Stomach (tissue), 19 donors: ENCODE measurements at places on chromosomes 16 and 17.

GRCh38 chr16:55597928-55598327 lies 31.4 kb downstream of the CAPNS2 start:
- no peak overlapping the region for H3K27ac ChIP-seq
- no peaks in the 10 kb centered on the region for H3K4me1 ChIP-seq
- no peaks in the 10 kb centered on the region for H3K27me3 ChIP-seq

DNA sequence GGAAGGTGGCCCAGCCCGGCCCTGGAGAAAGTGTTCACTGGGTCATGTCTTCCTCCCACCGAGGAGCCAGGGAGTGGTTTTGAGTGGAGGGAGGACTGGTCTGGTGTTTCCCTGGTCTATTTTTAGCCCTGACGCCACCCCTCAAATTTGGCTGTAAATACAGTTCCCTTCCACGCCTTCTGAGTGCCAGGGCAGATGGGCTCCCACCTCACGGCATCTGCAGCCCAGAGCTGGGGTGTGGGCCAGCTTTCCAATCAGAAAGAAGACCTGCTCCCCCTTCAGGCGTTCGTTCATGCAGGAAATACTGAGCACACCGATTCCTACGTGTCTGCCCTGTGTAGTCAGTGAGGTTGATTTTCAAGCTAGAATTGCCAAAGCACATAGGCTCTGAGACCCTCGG lies 53.7 kb downstream of the SNX20 start:
- H3K27ac ChIP-seq, result no peak overlapping the region
- no peak overlapping the region for H3K4me3 ChIP-seq
- DNase-seq, result peak; percentile 86
- H3K27me3 ChIP-seq, result no peaks in the 10 kb centered on the region

DNA sequence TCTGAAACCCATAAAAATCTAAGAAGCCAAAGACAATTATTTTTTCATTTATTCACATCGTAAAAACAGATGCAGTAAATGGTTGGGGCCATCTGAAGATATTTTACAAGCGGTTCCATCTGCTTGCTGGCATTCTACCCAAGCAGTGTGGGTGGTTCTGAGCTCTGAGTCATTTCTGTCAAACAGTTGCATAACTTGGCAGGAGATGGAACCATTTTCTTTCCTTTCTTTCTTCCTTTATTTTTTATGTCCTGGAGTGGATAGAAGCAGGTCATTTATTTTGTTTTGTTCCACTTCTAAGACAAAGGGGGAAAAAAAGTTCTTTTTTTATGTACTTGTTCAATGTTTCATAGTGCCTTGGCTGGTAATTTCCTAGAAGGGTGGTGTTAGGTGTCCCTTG lies 1151.9 kb upstream of the GOT2 start:
- no peak overlapping the region for H3K4me3 ChIP-seq
- H3K36me3 ChIP-seq, result no peaks in the 10 kb centered on the region
- peak; percentile 79 for DNase-seq

DNA sequence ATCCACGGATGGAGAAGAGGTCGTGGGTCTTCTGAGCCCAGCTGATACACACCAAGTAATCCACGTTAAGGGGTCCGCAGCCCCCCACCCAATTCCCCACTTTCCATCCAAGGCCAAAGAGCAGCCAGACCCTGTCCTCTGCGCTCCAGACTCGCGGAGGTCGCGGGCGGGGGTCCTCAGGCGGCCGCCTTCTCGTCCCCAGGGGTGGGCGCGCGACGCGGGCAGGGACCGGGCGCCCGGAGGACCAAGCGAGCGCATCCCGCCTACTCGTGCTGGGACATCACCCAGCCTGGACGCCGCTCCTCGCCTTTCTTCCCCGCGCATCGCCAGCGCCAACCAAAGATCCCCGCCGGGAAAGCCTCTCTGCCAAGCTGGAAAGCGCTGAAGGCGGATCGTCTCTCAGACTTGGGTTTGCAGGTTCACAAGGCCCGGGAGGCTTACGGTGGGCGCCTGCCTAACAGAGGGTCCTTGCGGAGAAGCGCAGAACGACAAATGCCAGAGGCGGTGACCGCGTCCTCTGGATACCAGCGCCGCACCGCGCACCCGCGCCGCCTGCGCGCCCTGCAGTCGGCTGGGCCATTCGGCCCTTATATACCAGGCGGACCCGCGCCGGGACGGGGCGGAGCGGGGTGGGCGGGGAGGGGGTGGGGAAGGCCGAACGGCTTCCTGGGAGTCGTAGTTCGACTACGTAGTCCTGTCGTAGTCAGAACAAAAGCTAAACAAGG lies 471.6 kb downstream of the SOX9 start:
- peaks cover 23% of the 10 kb centered on the region for H3K27me3 ChIP-seq
- H3K4me1 ChIP-seq, result peaks cover 32% of the 10 kb centered on the region
- H3K4me3 ChIP-seq, result peak overlapping the region; percentile 62
- peak overlapping the region; percentile 87 for H3K27ac ChIP-seq
- DNase-seq, result peak; percentile 95

GRCh38 chr16:22888791-22889190 lies 74.8 kb downstream of the HS3ST2 start:
- H3K36me3 ChIP-seq, result no peaks in the 10 kb centered on the region
- no peaks in the 10 kb centered on the region for H3K27me3 ChIP-seq
- DNase-seq, result no peak
- no peak overlapping the region for H3K27ac ChIP-seq
- no peak overlapping the region for H3K4me3 ChIP-seq

DNA sequence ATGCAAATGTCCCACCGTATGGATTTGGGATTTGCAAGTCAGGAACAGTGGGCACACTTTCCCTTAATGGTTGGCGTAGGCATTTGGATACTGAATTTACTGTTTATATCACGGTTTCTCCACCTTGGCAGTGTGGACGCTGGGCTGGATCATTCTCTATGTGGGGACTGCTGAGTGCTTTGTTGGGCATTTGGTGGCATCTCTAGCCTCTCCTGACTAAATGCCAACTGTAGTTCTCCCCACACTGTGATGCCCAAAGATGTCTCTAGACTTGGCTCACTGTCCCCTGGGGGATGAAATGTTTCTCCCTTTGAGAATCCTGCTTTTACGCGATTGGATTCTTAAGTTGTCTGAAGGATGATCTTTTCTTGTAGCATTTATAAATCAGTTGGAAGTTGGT lies 49.0 kb downstream of the RBFOX1 start:
- DNase-seq, result no peak
- no peaks in the 10 kb centered on the region for H3K4me1 ChIP-seq

- no peak for DNase-seq
- H3K4me3 ChIP-seq, result no peak overlapping the region
- peaks cover 8% of the 10 kb centered on the region for H3K4me1 ChIP-seq
- H3K27ac ChIP-seq, result no peak overlapping the region
- no peaks in the 10 kb centered on the region for H3K27me3 ChIP-seq
These were observed 16.3 kb downstream of the SLC47A1 start for GRCh38 chr17:19549746-19550623.

GRCh38 chr16:87635541-87636049 lies 33.3 kb downstream of the JPH3 start:
- no peak overlapping the region for H3K27ac ChIP-seq
- DNase-seq, result peak; percentile 59
- peaks cover 12% of the 10 kb centered on the region for H3K4me1 ChIP-seq
- H3K27me3 ChIP-seq, result peaks cover 8% of the 10 kb centered on the region
- H3K4me3 ChIP-seq, result peak overlapping the region; percentile 5

DNA sequence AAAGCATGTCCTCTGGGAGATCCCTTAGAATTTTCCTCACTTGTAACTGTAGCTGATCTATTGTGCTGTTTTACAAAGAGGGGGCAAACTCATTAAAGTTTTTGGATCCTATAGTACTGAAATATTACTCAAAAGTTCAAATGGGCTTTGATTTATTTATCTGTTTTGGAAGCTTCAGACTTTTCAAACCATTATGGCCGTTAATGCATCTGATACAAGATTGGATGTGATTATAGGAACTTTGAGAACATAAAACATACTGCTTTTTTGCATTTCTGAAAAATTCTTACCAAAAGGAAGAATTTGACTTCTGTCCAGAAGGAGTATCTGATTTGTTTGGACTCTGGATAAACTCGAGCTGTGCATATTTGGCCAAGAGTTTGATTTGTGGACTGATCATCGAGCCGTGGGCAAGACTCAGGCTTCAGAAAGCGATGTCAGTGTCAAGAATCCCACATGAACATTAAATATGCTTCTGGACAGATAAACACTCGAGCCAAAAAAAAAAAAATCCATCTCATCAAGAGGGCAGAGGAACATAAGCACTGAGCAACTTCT lies 8.2 kb upstream of the MARCHF10 start:
- H3K4me3 ChIP-seq, result no peak overlapping the region
- no peaks in the 10 kb centered on the region for H3K27me3 ChIP-seq
- H3K27ac ChIP-seq, result no peak overlapping the region
- no peak for DNase-seq
- no peaks in the 10 kb centered on the region for H3K36me3 ChIP-seq

DNA sequence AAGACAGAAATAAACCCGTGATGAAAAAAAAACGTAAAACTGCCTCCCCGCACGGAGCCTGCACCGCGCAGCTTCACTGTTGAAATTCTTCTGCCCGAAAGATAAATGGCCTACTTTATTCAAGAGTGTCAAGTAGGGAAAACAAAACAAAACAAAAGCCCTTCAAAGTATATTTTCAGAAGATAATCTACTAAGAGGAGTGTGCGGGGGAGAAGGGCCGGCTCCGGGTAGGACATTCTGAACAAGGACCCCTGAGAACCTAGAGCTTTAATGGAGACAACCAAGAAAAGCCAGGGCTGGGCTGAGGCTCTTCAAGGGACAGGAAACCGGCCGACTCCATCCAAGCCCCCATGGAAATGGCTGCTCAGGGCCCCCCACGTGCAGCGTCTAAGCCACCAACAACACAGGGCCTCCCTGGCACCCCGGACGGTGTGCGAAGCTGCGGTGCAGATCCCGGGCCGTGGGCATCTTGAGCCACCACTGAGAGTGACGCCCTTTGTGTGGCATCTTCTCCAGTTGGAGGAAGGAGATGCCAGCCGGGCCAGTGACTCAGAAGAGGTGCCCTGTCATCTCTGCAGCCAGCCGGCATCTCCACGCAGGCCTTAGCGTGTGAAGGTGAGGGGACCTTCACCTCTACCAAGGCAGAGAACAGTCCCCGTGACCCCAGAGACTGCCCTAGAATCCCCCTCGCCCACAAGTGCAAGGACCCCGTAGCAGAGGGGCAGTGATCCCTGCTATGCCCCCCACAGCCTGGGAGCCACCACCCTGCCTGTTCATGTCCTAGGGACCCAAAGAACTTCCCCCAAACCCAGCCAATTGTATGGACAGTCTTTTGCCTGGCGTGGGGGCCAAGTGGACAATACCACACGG lies 250.8 kb downstream of the C16orf95 start:
- no peaks in the 10 kb centered on the region for H3K36me3 ChIP-seq
- H3K4me1 ChIP-seq, result no peaks in the 10 kb centered on the region
- H3K27me3 ChIP-seq, result no peaks in the 10 kb centered on the region
- no peak for DNase-seq

GRCh38 chr17:61996916-61997605 lies 68.0 kb downstream of the MED13 start:
- no peak overlapping the region for H3K27ac ChIP-seq
- no peak overlapping the region for H3K4me3 ChIP-seq
- H3K36me3 ChIP-seq, result peaks cover 35% of the 10 kb centered on the region
